Placental epithelial cell (primary cell): ENCODE measurements at places on chromosomes 1 and 21. TPM values are rescaled to one million over a fixed set of nuclear protein-coding genes. Genes with fewer than 3 reads are reported as not detected.

Gene LENEP
- 3.9 TPM in 1 of 2 replicates, not detected in the other for total RNA-seq

Gene RBP7
- 4.6 and 5.5 TPM in 2 replicates for total RNA-seq

Gene CADM3
- not detected in 2 replicates for total RNA-seq

Gene LDLRAD1
- total RNA-seq, result not detected in 2 replicates

Gene CLCA4
- not detected in 2 replicates for total RNA-seq

Gene MAN1C1
- 0.11 and 0.79 TPM in 2 replicates for total RNA-seq

Gene DISP1
- 2.7 and 4.0 TPM in 2 replicates for total RNA-seq
